ENCODE measurements at places on chromosomes 13 and 19.

- DNase-seq: peak; percentile 31
Observed at GRCh38 chr19:9075064-9075949, 11.6 kb upstream of the OR1M1 start.

- DNase-seq: no peak
Observed at GRCh38 chr13:46354156-46355087, 32.6 kb downstream of the RUBCNL start.

DNA sequence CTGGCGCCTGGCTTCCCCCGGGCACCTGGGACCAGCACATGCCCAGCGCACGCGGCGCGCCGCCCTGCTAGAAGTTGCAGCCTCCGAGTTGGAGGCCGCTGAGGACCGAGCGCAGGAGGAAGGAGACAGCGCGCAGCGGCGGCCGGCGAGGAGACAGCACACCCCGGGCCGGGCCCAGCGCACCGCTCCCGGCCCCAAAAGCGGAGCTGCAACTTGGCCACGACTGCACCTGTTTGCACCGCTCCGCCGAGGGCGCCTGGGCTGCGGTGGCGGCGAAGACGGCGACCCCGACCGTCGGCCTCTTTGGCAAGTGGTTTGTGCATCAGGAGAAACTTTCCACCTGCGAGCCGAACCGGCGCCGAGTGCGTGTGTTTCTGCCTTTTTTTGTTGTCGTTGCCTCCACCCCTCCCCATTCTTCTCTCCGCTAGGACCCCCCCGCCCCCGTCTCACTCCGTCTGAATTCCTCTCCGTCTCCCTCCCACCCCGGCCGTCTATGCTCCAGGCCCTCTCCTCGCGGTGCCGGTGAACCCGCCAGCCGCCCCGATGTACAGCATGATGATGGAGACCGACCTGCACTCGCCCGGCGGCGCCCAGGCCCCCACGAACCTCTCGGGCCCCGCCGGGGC lies at the start of gene SOX1:
SOX1 (plus strand) TSS at position 34 of the 626 bp plus-strand sequence; CDS start at position 544, 510 bp downstream.
- no peak for DNase-seq

DNA sequence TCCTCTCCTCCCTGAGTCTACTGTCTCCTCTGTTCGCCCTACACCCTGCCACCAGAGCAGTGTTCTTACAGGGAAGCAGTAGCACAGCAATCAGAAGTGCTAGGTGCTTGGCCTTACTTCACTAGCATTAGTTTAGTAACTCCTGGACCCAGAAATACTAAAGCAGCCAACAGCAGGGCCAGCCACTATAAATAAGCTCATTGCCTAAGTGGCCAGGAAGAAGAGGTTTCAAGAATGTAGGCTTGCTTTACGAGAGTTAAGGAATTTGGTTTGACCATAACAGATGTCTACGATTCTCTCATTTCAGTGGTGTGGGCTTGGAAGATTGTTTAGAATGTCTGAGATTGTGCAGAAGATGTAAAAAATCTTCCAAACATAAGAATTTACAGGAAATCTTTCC lies 103.3 kb downstream of the ZAR1L start:
- DNase-seq: no peak

GRCh38 chr13:76293751-76294150 lies 592.5 kb downstream of the KCTD12 start:
- DNase-seq: no peak

- no peak for DNase-seq
Observed at GRCh38 chr19:31975461-31975860, 369.9 kb upstream of the ZNF507 start.

DNA sequence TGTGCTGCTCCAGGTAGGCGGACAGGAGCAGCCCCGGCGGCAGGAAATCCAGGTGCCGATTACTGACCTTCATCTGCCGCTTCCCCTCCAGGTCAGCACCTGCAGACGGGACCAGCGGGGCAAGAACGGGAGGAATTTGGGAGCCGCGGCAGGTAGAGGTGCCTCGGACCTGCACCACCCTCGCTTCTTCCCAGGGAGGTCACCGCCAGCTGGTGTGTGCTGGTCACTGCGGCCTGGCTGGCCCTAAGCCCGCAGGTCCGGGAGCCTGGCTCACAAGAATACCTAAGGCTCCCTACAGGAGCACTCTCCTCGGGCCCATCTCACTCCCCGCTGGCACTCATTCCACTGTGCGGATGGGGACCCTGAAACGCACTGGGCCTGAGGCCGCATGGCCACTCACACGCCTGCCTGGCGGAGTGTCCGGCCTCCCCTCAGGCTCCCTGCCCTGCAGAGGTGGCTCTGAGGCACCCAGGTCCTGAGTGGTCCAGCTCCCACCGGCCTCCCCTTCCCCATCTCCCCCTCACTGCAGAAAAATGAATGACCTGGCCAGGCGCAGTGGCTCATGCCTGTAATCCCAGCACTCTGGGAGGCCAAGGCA lies 4.3 kb downstream of the RNU6-9 start:
- DNase-seq: no peak

- DNase-seq: no peak
Observed at GRCh38 chr13:113357529-113357928, 6.4 kb downstream of the GRTP1 start.

DNA sequence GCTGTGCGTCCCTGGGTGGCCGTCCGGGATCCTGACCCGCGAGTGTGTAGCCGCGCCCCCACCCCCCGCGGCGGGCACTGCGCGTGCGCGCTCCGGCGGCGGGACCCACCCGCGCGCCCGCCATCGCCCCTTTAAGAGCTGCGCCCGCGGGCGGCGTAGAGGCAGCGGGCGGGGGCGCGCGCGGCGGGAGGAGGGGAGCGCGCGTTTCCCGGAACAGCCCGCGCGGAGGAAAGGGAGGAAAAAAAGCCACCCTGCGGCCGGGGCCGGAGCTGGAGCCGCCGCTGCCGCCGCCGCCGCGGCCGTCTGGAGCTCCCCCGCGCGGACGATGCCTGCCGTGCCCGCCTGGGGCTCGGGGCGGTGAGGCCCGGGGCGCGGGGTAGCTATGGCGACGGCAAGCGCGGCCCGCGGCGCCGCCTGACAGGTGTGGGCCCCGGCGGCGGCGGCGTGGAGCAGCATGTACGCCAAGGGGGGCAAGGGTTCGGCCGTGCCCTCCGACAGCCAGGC lies at the start of gene SSBP4:
SSBP4 (plus strand) TSS at position 204 of the 504 bp plus-strand sequence; CDS start at position 455, 251 bp downstream.
- peak; percentile 93 for DNase-seq

DNA sequence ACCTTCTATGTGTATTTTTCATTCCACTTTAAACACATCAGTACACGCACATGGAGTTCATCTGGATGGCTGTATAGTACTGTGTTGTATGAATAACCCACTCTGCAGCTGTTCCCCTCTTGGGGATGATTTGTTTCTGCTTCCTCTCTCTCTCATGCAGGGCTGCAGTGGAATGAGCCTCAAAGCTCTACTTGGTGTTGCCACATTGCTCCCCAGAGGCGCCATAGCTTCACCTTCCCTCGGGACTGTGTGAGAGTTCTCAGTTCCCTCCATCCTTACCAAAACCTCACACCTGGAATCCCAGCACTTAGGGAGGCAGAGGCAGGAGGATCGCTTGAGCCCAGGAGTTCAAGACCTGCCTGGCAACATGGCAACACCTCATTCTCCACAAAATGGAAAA lies 28.4 kb upstream of the GPR183 start:
- no peak for DNase-seq

DNA sequence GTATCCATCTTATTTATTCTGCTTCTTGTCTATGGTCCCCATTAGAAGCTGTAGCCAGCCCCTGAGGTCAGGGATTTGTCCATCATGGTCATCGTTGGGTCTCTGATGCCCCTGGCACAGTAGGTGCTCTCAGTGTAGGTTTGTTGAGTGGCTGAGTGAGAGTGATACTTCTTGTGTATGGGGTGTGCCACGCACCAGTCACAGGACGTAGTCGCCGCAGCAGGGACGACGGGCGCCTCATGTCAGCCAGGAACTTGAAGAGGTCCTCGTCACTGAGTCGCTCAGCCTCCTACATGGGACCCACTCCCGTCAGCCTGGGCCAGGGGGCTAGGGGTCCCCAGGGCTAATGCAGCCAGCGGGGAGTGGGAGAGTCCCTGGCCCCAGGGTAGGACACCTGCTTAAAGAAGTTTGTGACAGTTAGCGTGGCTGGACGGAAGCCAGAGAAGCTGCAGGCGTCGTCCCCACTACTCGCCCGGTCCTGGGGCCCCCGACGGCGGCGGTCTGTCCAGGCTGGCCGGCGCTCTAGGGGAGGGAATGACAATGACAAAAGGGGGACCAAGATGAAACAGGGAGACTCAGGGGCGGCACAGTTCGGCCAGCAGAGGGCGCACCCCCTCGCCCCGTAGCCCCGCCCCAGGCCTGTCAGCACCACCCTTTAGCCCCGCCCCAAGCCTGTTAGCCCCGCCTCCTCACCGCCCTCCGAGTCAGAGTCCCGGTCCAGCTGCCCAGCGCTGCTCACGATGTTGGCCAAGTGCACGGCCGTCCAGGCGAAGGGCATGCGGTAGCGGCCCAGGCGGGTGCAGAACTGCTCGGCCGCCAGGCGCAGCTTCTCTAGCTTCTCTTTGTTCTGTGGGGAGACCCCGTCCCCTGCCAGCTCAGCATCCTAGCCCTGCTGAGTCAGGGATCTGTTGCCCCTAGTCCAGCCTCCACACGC lies 3.7 kb downstream of the ANGPTL8 start:
- peak; percentile 98 for DNase-seq

- DNase-seq: no peak
Observed at GRCh38 chr13:44578067-44578400, 1.9 kb upstream of the TSC22D1 start.

- no peak for DNase-seq
Observed at GRCh38 chr13:59312776-59313175, 851.0 kb downstream of the DIAPH3 start.

DNA sequence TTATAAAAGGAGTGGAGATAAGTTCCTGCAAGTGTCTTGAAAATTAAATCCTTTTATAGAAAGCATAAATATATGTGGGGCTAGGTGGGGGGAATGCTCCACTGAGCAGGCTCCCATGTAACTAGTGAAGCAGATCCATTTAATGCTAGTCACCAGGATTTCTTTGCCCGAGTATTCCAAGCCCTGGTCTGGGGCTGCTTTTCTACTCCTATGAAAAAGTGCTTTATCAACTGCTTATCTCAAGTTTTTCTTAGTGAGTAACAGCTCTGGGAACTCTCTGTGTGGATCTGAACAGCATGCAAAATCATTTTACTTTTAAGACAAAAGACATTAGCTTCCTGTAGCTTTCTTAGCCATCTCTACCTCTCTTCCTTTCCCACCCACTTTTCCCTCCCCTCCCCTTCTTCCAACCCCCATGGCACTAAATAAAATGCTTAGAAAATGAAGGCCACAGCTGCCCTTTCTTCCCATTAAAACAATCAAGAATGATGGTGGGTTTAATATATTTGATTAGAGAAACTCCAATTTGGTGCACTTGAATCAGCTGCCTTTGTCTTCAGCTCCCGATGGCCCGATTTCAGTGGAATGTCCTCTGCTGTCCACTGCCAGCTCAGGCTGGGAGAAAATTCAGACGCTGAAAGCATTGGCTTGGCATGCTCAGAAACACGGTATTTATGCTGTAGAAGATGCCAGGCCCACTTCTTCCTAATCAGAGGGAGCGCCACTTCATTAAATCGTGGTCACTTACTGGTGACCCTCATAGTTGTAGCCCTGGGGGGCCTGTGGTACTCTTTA lies 475.1 kb downstream of the FOXO1 start:
- DNase-seq: no peak

DNA sequence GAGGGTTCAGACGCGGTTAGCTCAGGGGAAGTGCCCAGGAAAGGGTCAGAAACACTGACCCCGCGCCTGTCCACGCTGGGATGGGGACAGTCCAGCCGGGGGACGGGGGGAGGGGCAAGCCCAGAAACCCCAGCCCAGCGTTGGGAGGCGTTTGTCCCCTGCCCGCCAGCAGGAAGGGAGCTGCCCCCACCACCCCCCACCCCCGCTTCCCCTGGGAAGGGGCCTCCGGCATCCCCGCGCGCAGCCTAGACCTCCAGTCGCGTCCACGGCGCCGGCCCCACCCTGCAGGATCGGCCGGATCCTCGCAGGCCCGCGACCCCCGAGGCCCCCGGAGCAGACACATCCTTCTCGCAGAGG lies 277 bp downstream of the GIPC1 start:
- DNase-seq: no peak

GRCh38 chr13:66888698-66889097 lies 341.4 kb downstream of the PCDH9 start:
- no peak for DNase-seq

- no peak for DNase-seq
Observed at GRCh38 chr13:34070544-34071303, 252.8 kb downstream of the RFC3 start.

GRCh38 chr13:66689037-66689619 lies 541.0 kb downstream of the PCDH9 start:
- DNase-seq: no peak

GRCh38 chr19:5466814-5467291 lies 11.6 kb downstream of the ZNRF4 start:
- peak; percentile 36 for DNase-seq

Measured in left lung (tissue), 14 donors.